ENCODE measurements at places on chromosomes 7 and 10.

DNA sequence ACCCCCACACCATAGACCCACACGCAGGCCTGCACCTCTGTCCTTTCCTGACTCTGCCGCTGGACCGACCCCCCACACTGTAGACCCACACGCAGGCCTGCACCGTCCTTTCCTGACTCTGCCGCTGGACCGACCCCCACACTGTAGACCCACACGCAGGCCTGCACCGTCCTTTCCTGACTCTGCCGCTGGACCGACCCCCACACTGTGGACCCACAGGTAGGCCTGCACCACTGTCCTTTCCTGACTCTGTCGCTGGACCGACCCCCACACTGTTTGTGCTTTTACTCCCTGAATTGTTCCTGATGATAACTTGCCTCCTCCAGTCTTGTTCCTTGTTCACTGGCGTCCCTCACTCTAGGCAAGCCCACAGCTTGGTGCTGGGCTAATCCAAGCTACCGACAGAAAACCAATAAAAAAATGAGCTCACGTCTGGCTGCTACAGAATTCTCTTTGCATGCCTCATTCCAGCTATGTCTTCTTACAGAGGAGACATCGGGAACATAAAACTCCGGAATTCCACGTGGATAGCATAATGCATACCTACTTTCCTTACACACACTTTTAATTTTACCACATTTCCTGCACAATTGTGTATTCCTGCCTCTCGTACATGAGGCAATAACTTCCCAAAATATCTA is 494.3 kb downstream of the PTPRN2 start:
- DNase-seq: no peak

- no peak for DNase-seq
These were observed 71.5 kb downstream of the PRPF18 start for GRCh38 chr10:13658264-13658663.

- DNase-seq: no peak
These were observed 340.6 kb downstream of the TFEC start for GRCh38 chr7:115689941-115690340.

DNA sequence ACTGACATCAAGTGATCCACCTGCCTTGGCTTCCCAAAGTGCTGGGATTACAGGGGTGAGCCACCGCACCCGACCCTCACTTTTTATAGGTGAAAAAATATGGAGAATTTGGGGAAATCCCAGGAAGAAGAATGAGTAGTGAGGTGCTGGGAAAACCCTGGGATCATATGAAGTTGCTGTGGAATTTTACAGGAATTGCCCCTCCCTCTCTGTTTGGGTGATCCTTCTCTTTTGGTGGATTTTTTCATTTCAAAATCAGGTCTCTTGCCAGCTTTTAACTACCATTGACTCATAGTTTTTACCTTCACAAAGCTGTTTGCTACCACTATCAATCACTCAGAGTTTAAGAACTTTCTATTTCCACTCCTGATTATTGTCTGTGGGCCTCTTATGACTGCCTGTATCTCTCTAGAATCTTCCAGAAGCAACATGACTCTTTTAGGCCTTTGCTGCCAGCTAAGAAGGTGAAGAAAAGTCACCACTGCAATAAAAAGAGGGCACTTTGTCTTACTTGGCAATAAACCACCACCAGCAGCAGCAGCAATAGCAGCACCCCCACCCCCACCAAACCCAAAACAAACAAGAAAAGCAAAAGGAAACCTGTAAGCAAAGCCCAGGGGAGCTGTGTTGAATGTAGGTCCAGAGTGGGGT is 4.0 kb upstream of the GIMAP8 start:
- no peak for DNase-seq

GRCh38 chr7:111210996-111211395 is 120.1 kb downstream of the LRRN3 start:
- DNase-seq: no peak

DNA sequence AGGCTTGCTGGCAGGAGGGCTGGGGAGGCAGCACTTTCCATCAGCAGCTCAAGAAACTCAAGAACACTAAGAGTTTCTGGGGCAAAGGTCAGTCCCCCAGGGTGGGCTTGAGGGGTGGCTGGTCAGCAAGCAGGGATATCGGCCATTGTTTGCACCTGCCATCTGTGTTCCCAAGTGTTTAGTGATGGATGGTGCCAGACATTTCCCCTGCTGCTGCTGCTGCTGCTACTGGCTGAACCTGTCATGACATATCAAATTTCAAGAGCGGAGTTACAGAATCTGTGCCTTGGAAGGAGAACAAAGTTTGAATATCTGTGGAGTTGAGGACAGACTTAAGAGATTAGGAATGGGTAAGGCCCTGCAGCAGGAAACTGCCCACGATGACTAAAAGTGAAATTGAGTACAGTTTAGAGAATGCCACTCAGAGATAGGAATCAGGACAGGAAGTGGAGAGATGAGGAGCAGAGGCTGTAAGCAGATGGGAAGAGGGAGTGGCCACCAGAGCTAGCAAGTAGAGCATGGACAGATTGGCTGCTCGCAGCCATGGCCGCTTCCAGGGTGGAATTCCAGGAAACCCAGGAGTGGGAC is 39.2 kb upstream of the PPP1R3C start:
- no peak for DNase-seq

GRCh38 chr7:107579885-107580715 is at the start of gene BCAP29:
Gene BCAP29, plus strand, starts transcription at chr7:107580246. Its CDS starts 527 bp downstream, at chr7:107580773.
- no peak for DNase-seq

- DNase-seq: no peak
These were observed 767.2 kb downstream of the TNS3 start for GRCh38 chr7:46814516-46815250.

GRCh38 chr10:3537518-3537917 is 247.5 kb downstream of the KLF6 start:
- no peak for DNase-seq

GRCh38 chr10:119495545-119495944 is 47.0 kb downstream of the RGS10 start:
- no peak for DNase-seq

- no peak for DNase-seq
These were observed 57.5 kb downstream of the CTBP2 start for GRCh38 chr10:125102821-125103220.

DNA sequence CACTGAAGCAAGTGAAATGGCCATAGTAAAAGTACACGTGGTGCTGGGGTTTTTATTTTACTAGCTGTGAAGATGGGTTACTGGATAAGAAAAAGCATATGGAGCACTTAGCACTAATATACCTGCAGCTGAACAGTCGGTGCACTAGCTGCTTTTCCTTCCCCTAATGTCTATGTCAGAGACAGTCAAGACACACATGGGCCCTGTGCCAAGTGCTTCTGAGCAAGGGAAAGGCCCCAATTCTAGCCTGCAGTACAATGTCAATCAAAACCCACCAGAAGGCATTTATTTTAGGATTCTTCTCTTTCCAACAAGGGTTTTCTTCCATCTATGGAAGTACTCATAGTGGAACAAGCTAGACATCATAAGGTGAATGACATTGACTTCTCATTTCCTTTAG is 716.7 kb downstream of the CCSER2 start:
- no peak for DNase-seq

- DNase-seq: no peak
These were observed 34.1 kb upstream of the PITRM1 start for GRCh38 chr10:3206511-3207157.

GRCh38 chr7:99947608-99948007 is 18.2 kb upstream of the GJC3 start:
- DNase-seq: no peak

DNA sequence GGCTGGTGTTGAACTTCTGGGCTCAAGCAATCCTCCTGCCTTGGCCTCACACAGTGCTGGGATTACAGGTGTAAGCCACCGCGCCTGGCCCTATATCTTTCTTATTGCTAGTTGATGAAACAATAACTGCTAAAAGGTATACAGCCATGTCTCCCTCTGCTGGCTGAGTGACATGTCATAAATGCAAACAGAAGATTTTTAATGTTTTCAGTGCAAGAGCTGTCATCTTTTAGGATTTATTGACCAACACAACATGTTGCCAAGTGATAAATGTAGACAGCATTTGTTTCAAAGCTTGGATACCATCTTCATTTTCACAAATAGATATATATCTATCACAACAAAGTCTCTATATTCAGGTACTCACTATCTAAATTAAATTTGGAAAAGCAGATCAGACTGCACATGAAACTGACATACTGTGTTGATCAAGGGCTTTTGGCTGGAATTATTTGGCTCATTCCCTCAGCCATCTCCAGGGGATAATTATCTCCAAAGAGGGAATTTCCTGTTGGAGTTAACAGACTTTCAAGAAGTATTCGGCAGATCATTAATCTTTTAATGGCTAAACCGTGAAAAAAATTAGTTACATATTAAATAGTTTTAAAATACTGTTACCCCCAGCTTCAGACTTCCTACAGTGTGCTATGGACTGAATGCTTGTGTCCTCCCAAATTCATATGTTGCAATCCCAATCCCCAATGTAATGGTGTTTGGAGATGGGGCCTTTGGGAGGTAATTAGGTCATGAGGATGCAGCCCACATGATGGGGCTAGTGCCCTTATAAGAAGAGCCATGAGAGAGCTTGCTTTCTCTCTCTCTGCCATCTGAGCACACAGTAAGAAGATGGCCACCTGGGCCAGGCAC is 41.3 kb upstream of the SRPK2 start:
- DNase-seq: peak; percentile 13

GRCh38 chr10:26946102-26946811 is 85.5 kb upstream of the ABI1 start:
- no peak for DNase-seq

- no peak for DNase-seq
These were observed 197.9 kb upstream of the BMPER start for GRCh38 chr7:33707427-33707826.

DNA sequence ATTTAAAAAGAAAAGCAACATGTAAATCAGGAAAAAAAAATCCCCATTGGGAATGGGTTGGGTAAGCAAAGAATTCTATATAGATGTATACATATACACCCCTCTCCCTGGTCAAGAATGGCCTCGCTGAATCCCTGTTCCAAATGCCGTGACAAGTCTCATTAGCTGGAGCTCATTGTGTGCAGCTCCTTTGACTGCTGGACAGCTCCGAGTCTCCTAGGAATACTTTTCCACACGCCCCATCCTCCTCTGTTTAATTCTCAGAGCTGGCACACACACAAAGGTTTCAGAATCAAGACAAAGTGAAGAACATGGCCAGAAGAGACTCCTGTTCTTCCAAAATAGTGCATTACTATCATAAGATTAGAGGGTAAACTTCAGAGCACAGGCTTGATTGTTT is 130.9 kb upstream of the MKLN1 start:
- no peak for DNase-seq

GRCh38 chr10:124244256-124244877 is 151.0 kb upstream of the CHST15 start:
- no peak for DNase-seq

DNA sequence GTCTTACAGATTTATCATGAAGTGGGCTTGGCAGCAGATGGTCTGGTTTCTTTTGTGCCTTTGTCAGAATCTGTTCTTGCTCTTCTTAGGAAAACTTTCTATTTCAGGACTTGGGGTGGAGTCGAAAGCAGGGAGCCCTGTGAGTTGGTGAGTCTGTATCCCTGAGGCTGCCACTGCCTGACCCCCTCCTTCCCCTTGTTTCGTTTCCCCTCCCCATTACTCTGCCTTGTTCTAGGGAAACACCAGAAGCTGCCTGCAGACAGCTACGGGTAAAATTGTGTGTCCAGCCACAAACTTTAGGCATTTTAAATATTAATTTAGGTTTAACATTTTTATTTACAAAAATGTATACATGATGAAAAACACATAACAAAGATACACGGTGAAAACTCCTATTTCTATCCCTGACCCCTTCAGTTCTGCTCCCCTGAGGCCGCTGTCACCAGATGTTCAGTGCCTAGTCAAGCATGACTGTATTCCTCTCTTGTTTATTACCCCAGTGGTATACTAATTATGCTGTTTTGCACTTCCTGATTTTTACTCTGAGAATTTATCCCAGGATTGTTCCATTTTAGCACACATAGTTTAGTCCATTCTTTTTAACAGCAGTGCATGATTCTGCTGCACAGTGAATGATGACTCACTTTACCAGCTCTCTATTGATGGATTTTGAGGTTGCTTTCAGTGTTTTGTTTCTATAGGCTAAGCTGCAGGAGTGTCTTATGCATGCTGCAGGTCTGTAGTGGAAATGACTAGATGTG is 9.1 kb downstream of the TSPAN14 start:
- no peak for DNase-seq

- DNase-seq: no peak
These were observed 265.0 kb upstream of the NPSR1 start for GRCh38 chr7:34392972-34393371.

DNA sequence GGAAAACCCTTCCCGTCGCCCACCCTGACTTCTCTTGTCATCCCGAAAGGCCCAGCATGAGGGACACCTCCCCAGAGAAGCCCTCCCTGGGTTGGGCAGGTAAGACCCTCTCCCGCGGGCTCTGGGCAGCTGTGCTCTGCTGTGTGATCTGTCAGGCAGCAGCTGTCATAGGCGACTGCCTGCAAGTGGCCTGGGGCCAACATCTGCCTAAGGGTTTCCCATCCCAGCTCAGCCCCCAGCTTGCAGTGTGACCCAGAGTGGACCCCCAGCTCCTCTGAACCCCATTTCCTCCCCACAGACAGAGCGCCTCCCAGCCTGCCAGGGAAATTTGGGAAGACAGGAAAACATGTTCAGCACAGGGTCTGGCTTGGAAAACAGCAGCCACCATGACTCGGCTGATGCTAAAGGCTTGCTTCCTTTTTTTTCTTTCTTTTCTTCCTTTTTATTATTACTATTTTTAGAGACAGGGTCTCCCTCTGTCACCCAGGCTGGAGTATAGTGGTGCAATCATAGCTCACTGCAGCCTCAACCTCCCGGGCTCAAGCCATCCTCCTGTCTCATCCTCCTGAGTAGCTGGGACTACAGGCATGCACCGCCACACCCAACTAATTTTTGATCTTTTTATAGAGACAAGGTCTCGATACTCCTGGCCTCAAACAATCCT is 18.3 kb upstream of the TNRC18 start:
- no peak for DNase-seq

GRCh38 chr10:127418536-127419168 is 130.5 kb upstream of the NPS start:
- no peak for DNase-seq
